Activated CD8-positive, alpha-beta T cell treated with anti-CD3 and anti-CD28 coated beads, Interleukin-2, amount 10 ng/mL, durations not matched to agents 7 days and 5 days (primary cell): ENCODE measurements at places on chromosomes 13 and 19.

GRCh38 chr19:13302526-13303270 lies 152.5 kb downstream of the IER2 start:
- DNase-seq: no peak

- DNase-seq: no peak
These were observed 2.1 kb upstream of the PTBP1 start for GRCh38 chr19:795073-795611.

- no peak for DNase-seq
These were observed 579.4 kb upstream of the MIR17HG start for GRCh38 chr13:90768116-90768515.

DNA sequence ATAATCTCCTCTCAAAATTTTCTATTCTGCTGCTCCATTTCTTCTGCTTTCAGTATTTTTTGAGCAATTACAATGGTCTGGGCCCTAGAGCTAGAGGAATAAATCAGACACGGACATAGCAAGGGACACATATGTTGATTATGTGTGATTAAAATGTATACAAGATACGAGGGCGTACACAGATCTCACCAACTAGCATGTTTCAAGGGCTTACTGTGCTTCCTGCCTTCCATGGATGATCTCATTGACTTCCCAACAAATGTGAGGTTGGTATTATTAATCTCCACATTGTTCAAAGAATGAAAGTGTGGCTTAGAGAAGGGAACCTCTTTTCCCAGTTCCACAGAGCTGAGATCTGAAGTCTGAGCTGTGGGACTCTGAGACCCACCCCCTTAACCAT lies 9.1 kb downstream of the PLD3 start:
- no peak for DNase-seq

DNA sequence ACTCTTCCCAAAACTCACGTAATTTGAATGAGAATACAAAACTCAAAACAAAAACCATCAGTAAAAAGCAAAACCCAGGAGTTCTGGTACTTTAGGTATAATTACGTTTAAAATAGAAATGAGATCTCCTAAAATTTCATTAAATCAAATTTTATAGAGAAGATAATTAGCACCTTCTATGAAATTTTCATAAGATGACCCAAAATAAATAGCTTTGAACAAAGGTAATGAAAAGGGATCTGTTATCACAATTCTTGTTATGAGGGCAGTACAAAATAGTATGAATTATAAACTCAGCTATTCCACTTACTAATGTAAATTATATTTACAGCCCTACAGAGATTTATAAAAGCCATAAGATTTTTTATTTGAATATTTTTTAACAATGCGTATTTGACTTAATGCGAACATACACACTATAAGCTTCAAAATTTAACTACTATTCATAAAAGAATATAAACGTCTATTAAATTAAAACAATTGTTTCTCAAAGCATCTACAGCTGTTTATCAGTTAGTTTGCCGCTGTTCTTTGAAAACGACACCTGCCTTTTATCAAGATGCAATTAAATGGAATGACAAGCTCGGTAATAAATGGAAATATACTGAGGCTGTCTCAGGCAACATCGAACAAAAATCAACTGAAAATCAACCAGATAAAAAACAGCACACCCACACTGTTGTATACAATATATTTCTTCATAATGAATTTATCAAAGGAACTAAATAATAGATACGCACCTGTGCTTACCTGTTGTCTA lies 63.8 kb downstream of the KCNRG start:
- no peak for DNase-seq

DNA sequence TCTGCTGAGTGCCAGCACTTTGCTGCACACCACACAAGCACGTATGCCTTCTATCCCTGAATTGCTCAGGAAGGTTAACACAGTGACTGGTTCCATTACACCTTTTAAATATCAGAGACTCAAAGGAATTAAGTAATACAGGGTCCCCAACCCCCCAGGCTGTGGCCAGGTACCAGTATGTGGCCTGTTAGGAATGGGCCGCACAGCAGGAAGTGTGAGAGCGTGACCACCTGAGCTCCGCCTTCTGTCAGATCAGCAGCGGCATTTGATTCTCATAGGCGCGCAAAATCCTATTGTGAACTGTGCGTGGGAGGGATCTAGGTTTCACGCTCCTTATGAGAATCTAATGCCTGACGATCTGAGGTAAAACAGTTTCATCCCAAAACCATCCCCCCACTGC lies 194.5 kb downstream of the FOXO1 start:
- DNase-seq: no peak

- DNase-seq: no peak
These were observed 155.5 kb downstream of the PCCA start for GRCh38 chr13:100244431-100244830.

- DNase-seq: no peak
These were observed 68.2 kb downstream of the RASL11A start for GRCh38 chr13:27338816-27339215.

DNA sequence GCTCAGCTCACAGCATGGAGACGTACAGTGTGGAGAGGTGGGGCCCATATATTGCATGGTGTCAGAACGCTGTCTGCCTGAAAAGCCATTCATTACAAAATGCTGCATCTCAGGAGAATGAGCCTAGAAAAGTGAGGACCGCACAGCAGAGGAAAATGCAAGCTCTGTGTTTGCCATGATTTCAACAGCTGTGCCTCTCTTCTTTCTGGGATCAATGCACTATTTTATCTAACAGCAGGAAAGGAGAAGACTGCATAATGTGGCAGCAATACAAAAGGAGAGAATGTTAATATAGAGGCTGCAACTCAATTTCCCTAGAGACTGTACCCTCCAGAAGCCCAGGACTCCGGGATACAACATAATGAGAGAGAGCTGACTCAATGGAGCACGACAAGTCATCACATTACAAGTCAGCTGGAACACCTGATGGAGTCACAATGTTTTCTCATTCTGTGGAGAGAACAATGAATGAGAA lies 368.0 kb downstream of the FGF14 start:
- no peak for DNase-seq

GRCh38 chr13:109900320-109900719 lies 113.9 kb upstream of the IRS2 start:
- DNase-seq: no peak

DNA sequence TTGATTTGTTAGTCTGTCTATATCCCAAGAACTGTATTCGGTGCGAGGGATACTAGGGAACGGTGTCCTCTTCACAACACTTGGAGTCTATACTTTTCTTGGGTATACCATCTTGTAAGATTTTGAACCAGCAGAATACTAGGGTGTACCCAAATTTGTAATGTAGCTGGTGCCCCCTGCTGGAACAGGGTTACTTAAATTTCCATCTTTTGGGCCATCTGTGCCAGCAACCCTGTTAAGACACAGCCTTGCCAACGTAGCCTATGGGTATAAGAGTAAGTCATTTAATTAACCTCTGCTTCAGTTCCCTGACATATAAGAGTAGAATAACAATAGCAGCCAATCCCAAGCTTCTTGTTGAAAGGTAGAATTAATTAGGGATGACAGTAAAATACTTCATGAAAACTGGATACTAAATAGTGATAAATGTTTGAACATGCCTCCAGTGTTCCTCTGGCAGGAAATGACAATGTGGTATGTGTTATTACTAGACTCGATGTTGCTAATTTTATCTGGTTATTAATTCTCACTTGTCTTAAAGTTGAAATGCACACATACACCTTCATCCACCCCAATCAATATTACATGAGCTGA lies 607.6 kb downstream of the FGF9 start:
- peak; percentile 65 for DNase-seq

- DNase-seq: peak; percentile 77
These were observed 15.9 kb upstream of the SLC35E1 start for GRCh38 chr19:16587833-16588823.
